Liver (tissue), 10 donors: ENCODE measurements at places on chromosomes 3 and 15. TPM values are rescaled to one million over a fixed set of nuclear protein-coding genes. Genes with fewer than 3 reads are reported as not detected.

GRCh38 chr3:15974647-15975046, 176.9 kb upstream of the ANKRD28 start:
- no peaks in the 10 kb centered on the region for H3K4me1 ChIP-seq
- DNase-seq, result no peak
- H3K27ac ChIP-seq, result no peak overlapping the region
- no peaks in the 10 kb centered on the region for H3K27me3 ChIP-seq

- DNase-seq, result no peak
- peaks cover 7% of the 10 kb centered on the region for H3K36me3 ChIP-seq
- H3K4me3 ChIP-seq, result no peak overlapping the region
- no peaks in the 10 kb centered on the region for H3K27me3 ChIP-seq
- H3K4me1 ChIP-seq, result no peaks in the 10 kb centered on the region
Measured at GRCh38 chr3:11300970-11301369, 28.8 kb downstream of the ATG7 start.

DNA sequence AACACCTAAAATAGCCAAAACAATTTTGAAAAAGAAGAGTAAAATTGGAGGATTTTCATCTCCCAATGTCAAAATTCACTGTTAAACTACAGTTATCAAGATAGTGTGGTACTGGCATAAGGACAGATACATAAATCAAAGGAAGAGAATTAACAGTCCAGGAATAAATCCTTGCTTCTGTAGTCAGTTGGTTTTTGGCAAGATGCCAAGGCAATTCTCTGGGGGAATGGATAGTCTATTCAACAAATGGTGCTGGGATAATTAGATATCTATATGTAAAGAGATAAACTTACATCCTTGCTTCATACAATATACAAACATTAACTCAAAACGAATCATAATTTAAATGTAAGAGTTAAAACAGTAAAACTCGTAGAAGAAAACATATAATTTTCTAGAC, 57.9 kb upstream of the SELENOK start:
- no peak overlapping the region for H3K4me3 ChIP-seq
- H3K27me3 ChIP-seq, result no peaks in the 10 kb centered on the region
- DNase-seq, result no peak
- no peaks in the 10 kb centered on the region for H3K36me3 ChIP-seq

- H3K27ac ChIP-seq, result no peak overlapping the region
- H3K27me3 ChIP-seq, result no peaks in the 10 kb centered on the region
- no peaks in the 10 kb centered on the region for H3K4me1 ChIP-seq
- H3K4me3 ChIP-seq, result no peak overlapping the region
- peaks cover 50% of the 10 kb centered on the region for H3K36me3 ChIP-seq
Measured at GRCh38 chr15:22939652-22940061, 40.5 kb downstream of the CYFIP1 start.

DNA sequence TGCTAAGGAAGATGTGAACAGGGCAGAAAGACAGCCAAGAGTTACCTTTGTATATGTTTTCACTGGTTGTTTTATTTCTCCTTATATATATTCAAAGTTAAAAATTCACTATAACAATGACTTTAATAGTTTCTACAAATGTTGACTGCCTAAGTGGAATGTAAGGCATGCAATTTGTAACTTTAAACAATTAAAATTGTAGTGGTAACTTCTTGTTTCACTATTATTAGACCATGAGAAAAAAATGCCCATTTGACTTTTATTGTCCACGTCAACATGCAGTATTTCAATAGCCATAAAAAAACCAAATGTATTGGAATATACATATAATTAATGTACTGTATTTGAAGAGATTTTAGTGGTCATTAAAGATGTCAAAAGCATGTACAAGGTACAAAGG, 340.7 kb upstream of the CBLB start:
- H3K4me3 ChIP-seq, result no peak overlapping the region
- H3K27me3 ChIP-seq, result no peaks in the 10 kb centered on the region
- H3K27ac ChIP-seq, result no peak overlapping the region
- no peak for DNase-seq

GRCh38 chr15:66797921-66798320, 95.9 kb downstream of the SMAD6 start:
- H3K4me3 ChIP-seq, result no peak overlapping the region
- no peak for DNase-seq
- no peak overlapping the region for H3K27ac ChIP-seq
- no peaks in the 10 kb centered on the region for H3K4me1 ChIP-seq
- no peaks in the 10 kb centered on the region for H3K27me3 ChIP-seq

DNA sequence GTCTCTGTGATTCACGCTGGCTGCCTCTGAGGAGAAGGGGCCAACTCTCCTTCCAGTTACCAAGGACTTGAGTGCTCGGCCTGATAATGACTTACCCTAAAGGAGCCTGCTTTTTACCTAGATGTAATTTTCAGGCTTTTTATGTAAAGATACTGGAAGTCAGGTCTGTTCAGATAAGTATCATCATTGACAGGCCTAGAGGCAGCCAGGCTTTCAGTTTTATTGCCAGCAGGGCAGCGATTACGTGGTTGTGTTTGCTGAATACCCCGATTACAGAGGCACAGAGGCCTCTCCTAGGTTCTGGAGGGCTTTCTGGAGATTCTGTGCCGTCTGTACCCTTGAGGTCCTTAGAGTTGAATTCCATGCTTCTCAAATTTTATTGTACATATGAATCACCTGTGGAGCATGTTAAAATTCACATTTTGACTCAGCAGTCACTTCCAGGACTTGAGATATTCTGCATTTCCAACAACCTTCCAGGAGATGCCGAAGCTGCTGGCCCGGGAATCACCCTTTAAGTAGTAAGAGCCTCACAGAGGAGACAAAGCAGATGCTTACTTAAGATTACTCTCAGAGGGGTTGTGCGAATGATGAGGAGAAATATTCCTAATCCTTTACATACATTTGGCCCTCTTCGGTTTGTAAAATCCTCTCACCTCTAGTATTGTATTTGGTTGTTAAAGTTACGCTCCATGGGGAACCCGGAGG, 160.1 kb upstream of the BHLHE40 start:
- no peaks in the 10 kb centered on the region for H3K27me3 ChIP-seq
- H3K36me3 ChIP-seq, result peaks cover 8% of the 10 kb centered on the region
- H3K4me1 ChIP-seq, result no peaks in the 10 kb centered on the region
- no peak overlapping the region for H3K4me3 ChIP-seq

DNA sequence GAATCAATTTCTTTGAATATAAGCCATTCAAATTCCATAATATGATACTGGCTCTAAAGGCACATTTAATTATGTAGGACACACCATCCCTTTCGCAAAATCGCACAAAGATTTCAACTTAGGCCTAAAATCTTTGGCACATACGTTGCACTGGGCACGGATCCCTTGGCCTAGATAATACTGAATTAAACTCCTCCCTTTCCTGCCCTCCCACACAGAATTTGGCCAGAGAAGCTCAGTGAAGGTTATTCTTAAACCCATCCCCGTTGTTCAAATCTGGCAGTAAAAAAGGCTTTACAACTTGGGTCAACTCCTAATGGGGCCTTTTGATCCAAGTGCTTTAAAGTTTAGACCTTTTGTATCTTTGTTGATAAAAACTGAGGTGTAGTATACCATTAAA, 247.2 kb downstream of the PTPRG start:
- peak overlapping the region; percentile 54 for H3K27ac ChIP-seq
- H3K4me1 ChIP-seq, result peaks cover 20% of the 10 kb centered on the region
- no peaks in the 10 kb centered on the region for H3K27me3 ChIP-seq
- H3K4me3 ChIP-seq, result no peak overlapping the region

- peak; percentile 70 for DNase-seq
- no peaks in the 10 kb centered on the region for H3K27me3 ChIP-seq
- H3K4me3 ChIP-seq, result peak within 1 kb of the TSS; percentile 35
- H3K36me3 ChIP-seq, result no peaks in the 10 kb centered on the region
- H3K27ac ChIP-seq, result no peak within 1 kb of the TSS
- H3K4me1 ChIP-seq, result peaks cover 2% of the 10 kb centered on the region
Measured at GRCh38 chr3:42502429-42503250, at the start of gene VIPR1. Gene VIPR1, plus strand, starts transcription at chr3:42502643. Its CDS starts 93 bp downstream, at chr3:42502736.

DNA sequence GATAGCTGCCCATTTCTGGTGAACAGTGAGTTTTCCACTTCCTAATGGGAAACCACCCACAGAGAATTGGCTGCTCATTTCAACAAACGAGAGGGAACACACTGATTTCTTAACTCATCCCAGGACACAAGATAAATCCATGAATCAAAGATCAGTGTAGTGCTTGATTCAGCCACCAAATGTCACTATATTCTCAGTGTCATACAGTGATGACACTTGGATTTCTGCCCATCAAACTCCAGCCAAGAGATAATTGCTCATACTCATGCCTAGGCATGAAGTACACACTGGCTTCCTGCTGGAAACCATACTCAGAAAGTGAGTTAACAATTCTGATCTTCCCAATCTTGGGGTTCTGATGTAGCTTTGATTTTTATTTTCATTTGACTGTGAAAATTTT, 35.4 kb upstream of the GRM7 start:
- H3K27me3 ChIP-seq, result no peaks in the 10 kb centered on the region
- no peaks in the 10 kb centered on the region for H3K4me1 ChIP-seq
- H3K27ac ChIP-seq, result no peak overlapping the region
- no peak for DNase-seq
- H3K36me3 ChIP-seq, result no peaks in the 10 kb centered on the region
- no peak overlapping the region for H3K4me3 ChIP-seq

Gene MEX3B
- total RNA-seq, result 0.33 TPM

Gene ZNF860
- total RNA-seq, result 0.17 TPM

Gene APH1B
- total RNA-seq, result 10.6 TPM

Gene FSD2
- under 0.01 TPM for total RNA-seq

Gene CADM2
- total RNA-seq, result 0.37 TPM

Gene LRRC49
- 1.1 TPM for total RNA-seq

Gene USP13
- total RNA-seq, result 7.3 TPM

Gene KLHL24
- 81.8 TPM for total RNA-seq

Gene ADPGK
- 35.5 TPM for total RNA-seq
